Adipose tissue (tissue), 3 donors: ENCODE measurements at places on chromosomes 6 and 20. TPM values are rescaled to one million over a fixed set of nuclear protein-coding genes. Genes with fewer than 3 reads are reported as not detected.

The TGM2 gene
- polyA plus RNA-seq, result 53.1 TPM

The NMBR gene
- not detected for polyA plus RNA-seq

The TBX18 gene
- polyA plus RNA-seq, result 0.47 TPM

The CLPSL1 gene
- not detected for polyA plus RNA-seq

The MYBL2 gene
- 0.67 TPM for polyA plus RNA-seq

The PGBD1 gene
- polyA plus RNA-seq, result 2.8 TPM

The DZANK1 gene
- 0.92 TPM for polyA plus RNA-seq

The MYH7B gene
- polyA plus RNA-seq, result 3.1 TPM

The ADA gene
- polyA plus RNA-seq, result 18.4 TPM

The FAM184A gene
- polyA plus RNA-seq, result 1.1 TPM

The ASXL1 gene
- 25.0 TPM for polyA plus RNA-seq

The MMP24 gene
- polyA plus RNA-seq, result 0.98 TPM

The NFKBIL1 gene
- 25.0 TPM for polyA plus RNA-seq

The STMND1 gene
- not detected for polyA plus RNA-seq

The PDE7B gene
- 0.38 TPM for polyA plus RNA-seq

The CD24 gene
- polyA plus RNA-seq, result 5.5 TPM

The NKX2-2 gene
- polyA plus RNA-seq, result 3.9 TPM

The GMDS gene
- polyA plus RNA-seq, result 13.6 TPM

The TRIM38 gene
- 3.2 TPM for polyA plus RNA-seq

The ACTL10 gene
- polyA plus RNA-seq, result 0.34 TPM

The CST2 gene
- not detected for polyA plus RNA-seq

The ME1 gene
- 23.3 TPM for polyA plus RNA-seq

The PLN gene
- 15.3 TPM for polyA plus RNA-seq

The TRERF1 gene
- polyA plus RNA-seq, result 1.3 TPM

The PI3 gene
- polyA plus RNA-seq, result not detected

The COX4I2 gene
- polyA plus RNA-seq, result 36.0 TPM

The C20orf144 gene
- 0.11 TPM for polyA plus RNA-seq

The HDGFL1 gene
- polyA plus RNA-seq, result not detected

The SAYSD1 gene
- 13.6 TPM for polyA plus RNA-seq

The ITPR3 gene
- polyA plus RNA-seq, result 13.8 TPM

The IP6K3 gene
- 0.56 TPM for polyA plus RNA-seq

The ASIP gene
- polyA plus RNA-seq, result not detected

The CRIP3 gene
- 1.4 TPM for polyA plus RNA-seq

The SLC22A16 gene
- polyA plus RNA-seq, result not detected

The RTF2 gene
- polyA plus RNA-seq, result 38.4 TPM

The PSMG4 gene
- 34.0 TPM for polyA plus RNA-seq
